ENCODE measurements at places on chromosomes 16 and 17.

- DNase-seq, result no peak
Measured at GRCh38 chr16:17084130-17084529, 386.6 kb downstream of the XYLT1 start.

DNA sequence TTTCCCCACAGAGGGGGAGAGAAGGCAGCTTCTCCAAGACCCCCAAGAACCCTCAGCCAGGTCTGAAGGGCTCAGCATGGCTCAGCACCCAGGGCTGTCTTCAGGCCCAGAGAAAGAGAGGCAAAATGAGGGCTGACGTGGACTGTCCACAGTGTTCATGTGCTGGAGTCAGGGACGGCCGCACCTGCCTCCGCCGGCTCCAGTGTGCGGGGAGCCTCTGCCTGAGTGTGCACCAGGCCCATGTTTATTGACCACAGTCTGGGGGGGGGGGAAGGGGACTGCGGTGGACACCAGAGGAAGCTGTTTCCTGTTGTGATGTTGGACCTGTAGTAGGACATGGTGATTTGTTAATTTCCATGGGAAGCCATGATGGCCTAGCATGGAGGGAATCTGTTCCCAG is 6.9 kb downstream of the MRM1 start:
- no peak for DNase-seq

DNA sequence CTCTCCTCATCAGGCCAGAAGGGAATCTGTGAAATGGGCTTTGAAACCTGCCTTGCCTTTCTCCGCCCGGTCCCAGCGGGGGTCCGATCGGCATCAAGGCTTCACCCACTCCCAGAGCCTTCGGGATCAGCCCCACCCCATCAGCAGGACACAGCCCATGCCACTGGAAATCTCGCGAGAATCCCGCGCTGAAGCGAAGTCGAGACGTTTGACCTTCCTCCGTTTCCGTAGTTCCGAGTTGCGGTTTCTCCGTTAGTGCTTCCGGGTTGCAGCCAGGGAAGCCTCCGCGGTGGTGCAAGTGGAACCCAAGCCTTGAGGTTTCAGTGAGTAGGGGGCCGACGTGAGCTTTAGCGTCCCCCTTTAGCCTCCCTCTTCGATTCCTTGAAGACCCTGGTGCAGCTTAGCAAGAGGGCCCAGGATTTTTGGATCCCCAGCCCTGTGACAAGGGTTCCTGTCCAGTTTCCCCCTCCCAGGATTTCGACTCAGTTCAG is at the start of gene COASY:
TSS of gene COASY (plus strand) at position 252 of the 491 bp plus-strand sequence. CDS start 475 bp downstream, outside the sequence.
- DNase-seq, result peak; percentile 94

DNA sequence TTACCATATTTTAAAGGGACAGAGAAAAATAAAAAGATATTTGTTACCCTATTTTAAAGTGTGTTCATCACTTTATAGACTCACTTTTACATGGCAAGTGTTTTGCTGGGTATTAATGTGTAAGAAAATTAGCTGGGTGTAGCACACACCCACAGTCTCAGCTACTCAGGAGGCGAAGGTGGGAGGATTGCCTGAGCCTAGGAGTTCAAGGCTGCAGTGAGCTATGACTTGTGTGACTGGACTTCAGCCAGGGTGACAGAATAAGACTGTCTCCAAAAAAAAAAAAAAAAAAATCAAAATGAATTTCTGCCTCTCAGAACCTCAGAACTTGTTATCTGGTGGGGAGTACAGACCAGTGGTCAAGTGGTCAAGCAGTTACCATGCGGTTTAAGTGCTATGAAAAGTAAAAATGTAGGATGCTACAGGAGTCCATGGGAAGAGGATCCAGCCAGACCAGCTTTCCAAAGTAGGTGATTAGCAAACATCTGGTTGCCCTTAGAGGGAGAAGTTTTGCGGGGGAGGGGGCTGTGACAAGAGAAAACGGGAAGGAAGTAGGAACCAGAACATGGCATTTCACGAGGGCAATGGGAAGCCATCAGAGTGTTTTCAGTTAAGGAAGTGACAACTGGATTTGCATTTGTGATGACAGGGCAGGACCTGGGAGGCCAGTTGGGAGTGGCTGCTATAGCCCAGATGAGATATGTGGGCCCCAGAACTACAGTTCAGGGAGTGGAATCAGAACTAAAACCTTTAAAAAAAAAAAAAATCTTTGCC is 13.9 kb downstream of the CNEP1R1 start:
- DNase-seq, result no peak

DNA sequence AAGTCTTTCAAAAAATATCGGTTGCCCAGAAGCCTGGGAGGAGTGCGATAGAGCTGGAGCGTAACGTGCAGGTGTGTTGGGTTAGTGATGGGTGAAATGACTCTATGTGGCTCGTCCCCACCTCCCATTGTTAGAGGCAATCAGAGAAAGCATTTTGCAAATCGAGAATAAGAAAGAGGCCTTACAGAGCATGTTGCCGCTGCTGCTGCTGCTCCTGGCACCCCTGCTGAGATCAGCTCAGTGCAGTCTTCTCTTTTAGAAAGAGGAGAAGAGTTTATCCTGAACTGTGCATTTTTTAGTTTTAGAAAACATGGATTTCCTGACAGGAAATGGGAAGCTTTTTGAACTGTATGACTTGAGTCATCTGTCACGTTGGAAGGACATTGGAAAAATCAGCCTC is 774.5 kb upstream of the RBFOX1 start:
- no peak for DNase-seq
